ENCODE measurements at places on chromosomes 1 and 21. TPM values are rescaled to one million over a fixed set of nuclear protein-coding genes. Genes with fewer than 3 reads are reported as not detected.

- peak; percentile 50 for DNase-seq
These were observed 183.9 kb upstream of the ESRRG start for GRCh38 chr1:216907100-216907499.

DNA sequence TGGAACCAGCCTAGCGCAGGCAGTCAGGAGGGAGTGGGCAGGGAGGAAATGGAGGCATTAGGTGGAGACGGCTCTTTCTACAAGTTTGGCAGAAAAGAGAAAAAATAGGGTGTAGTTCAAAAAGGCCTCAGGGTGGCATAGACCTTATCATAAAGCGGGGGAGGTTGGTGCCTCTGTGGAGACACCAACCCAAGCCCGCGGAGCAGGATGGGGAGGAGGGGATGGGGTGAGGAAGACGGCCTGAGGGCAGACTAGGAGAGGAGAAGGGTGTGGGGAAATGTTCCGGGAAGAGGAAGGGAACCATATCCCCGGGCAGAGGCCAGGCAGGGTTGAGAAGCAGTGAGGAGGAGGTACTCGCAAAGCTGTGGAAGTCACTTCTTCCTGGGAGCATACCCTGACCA lies 17.4 kb upstream of the SHE start:
- no peak for DNase-seq

Gene PGLYRP4
- total RNA-seq, result not detected

Gene KCNAB2
- 0.71 TPM for total RNA-seq

DNA sequence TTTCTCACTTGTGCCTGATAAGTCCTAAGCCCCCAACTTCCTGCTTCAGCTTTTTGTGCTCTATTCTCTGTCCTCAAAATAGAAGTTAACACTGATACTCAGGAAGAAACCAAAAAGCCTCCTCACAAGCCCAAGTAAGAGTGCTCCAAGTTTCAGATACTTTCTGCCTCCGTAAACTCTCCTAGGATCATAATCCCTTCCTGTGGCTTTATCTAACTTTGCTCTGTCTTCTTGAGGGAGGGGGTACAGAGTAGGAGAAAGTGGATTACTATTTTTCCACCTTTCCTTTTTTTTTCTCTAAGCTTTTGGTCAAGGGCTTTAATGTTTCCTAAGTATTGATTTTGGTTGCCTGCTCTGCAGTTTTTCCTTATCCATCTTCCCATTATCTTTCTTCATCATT lies 54.6 kb downstream of the DPH5 start:
- no peak for DNase-seq

- DNase-seq, result no peak
These were observed 7.4 kb downstream of the PLEKHN1 start for GRCh38 chr1:973459-974292.

DNA sequence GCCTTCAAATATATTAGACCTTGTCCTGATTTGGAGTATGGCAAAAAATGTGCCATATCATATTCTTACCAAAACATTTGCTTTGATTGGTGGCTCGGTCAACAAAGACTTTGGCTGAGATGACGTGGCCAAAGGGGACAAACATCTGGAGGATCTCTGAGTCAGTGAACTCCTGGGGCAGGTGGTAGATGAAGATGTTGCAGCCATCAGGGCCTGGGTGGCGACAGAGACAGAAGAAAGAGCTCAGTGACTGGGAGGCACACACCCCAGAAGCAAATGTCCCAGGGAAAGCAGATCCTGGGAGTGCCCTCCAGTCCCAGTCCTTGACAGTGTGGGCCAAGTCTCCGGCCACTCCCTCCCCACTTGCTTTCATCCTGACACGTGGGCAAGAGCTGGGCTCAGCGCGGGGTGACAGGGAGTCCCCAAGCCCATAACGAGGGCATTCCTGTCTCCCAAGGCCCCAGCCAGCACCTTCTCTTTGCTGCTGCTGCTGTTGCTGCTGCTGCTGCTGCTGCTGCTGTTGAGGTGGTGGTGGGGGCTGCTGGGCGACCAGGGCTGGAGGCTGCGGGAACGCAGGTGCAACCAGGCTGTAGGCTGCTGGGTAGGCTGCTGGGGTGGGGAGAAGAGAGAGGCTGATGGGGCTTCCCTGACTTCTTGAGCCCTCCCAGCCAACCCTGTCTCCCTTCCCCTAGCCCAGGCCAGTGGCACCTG lies 10.7 kb downstream of the CELF3 start:
- no peak for DNase-seq

DNA sequence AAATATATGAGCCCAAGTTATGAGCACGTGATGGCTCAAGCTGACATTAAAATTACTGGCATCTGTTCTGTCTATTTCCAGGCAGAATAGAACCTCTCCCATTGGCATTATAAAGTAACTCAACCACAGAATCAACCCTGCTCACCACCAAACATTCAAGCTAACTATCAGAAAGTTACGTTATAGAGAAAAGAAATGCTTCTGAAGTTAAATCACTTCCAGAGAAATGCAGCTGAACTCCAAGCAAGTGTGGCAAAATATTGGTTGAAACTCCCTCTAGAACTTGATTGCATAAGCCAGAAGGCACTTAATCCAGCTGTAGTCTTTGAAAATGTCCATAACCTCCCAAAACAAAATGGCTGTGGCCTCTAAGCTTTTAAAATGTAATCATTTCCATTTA lies 36.2 kb upstream of the UBE2U start:
- no peak for DNase-seq

- no peak for DNase-seq
These were observed 160.7 kb downstream of the HHIPL2 start for GRCh38 chr1:222387007-222387814.

Gene MAN1A2
- 15.3 TPM for total RNA-seq

DNA sequence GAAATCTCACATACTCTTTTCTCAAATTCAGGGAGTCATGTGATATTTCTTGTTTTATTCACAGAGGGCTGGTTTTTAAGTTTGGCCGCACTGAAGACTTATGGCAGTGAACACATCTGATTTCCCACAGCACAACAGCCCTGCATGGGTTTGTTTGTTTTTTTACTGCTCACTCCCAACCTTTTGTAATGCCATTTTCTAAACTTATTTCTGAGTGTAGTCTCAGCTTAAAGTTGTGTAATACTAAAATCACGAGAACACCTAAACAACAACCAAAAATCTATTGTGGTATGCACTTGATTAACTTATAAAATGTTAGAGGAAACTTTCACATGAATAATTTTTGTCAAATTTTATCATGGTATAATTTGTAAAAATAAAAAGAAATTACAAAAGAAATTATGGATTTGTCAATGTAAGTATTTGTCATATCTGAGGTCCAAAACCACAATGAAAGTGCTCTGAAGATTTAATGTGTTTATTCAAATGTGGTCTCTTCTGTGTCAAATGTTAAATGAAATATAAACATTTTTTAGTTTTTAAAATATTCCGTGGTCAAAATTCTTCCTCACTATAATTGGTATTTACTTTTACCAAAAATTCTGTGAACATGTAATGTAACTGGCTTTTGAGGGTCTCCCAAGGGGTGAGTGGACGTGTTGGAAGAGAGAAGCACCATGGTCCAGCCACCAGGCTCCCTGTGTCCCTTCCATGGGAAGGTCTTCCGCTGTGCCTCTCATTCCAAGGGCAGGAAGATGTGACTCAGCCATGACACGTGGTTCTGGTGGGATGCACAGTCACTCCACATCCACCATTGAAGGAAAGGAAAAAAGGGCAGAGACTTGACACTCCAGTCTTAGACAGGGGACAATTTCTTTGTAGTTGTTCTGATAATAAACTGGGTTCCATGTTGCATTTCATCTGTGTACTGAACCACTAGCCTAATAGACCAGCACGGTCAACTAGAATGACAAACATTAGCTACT lies 22.8 kb downstream of the TMEM50A start:
- DNase-seq, result no peak

GRCh38 chr1:19973616-19974015 lies 5.8 kb downstream of the PLA2G2A start:
- DNase-seq, result no peak

Gene SELP
- total RNA-seq, result not detected

Gene KCNH1
- total RNA-seq, result 0.14 TPM

GRCh38 chr1:204426971-204427701 lies 15.5 kb upstream of the PPP1R15B start:
- no peak for DNase-seq

GRCh38 chr1:234549447-234550021 lies 60.4 kb downstream of the IRF2BP2 start:
- DNase-seq, result no peak

Gene HSF2BP
- total RNA-seq, result 5.3 TPM

Gene EGLN1
- 21.6 TPM for total RNA-seq

DNA sequence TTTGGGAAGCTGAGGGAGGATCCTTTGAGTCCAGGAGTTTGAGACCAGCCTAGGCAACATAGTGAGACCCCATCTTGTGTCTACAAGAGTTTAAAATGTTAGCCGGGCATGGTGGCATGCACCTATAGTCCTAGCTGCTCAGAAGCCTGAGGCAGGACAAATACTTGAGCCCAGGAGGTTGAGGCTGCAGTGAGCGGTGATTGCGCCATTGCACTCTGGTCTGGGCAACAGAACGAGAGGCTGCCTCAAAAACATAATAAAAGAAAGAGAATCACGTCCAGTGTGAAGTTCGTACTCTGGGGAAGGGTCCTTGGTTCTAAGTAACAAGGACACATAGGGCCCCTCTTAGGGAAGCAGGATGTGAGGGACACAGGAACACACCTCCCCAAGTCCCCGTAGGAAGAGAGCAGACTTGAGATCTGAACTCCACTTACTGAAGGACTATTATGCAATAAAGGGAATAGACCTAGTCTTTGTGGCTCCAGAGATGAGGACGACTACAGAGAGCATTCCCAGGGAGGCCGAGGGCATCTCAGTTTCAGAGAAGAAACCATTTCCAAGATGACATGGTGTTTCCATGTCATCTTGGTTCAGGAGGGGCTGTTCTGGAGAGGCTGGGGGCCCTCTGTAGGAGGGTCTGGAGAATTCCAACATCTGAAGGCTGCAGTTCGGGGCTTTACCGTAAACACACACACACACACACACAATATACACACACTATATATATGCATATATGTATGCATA lies 10.8 kb upstream of the ENO1 start:
- no peak for DNase-seq

Gene LAMB3
- total RNA-seq, result not detected

Gene TMEM61
- total RNA-seq, result not detected

GRCh38 chr1:107171333-107171732 lies 30.5 kb downstream of the NTNG1 start:
- peak; percentile 18 for DNase-seq

- DNase-seq, result no peak
These were observed 53.9 kb downstream of the NR5A2 start for GRCh38 chr1:200081151-200081968.

GRCh38 chr1:56355422-56355821 lies 223.9 kb downstream of the PLPP3 start:
- DNase-seq, result no peak

GRCh38 chr1:45400049-45400448 lies 59.8 kb upstream of the MUTYH start:
- DNase-seq, result no peak

Measured in G401 (cell line).